ENCODE measurements at places on chromosomes 3 and 15. TPM values are rescaled to one million over a fixed set of nuclear protein-coding genes. Genes with fewer than 3 reads are reported as not detected.

Gene P2RY14
- 4.4 TPM for total RNA-seq

Gene SKOR1
- 0.07 TPM for total RNA-seq

Gene FURIN
- total RNA-seq = 49.9 TPM

Gene CDV3
- total RNA-seq = 159 TPM

Gene SLCO2A1
- 11.6 TPM for total RNA-seq

Gene CPEB1
- total RNA-seq = 0.72 TPM

Gene TJP1
- total RNA-seq = 123 TPM

Gene HRH1
- total RNA-seq = 1.4 TPM

Gene DZIP3
- total RNA-seq = 16.7 TPM

Gene NKTR
- total RNA-seq = 23.6 TPM

GRCh38 chr3:54746722-54747121 is 181.1 kb downstream of the LRTM1 start:
- no peak for DNase-seq

DNA sequence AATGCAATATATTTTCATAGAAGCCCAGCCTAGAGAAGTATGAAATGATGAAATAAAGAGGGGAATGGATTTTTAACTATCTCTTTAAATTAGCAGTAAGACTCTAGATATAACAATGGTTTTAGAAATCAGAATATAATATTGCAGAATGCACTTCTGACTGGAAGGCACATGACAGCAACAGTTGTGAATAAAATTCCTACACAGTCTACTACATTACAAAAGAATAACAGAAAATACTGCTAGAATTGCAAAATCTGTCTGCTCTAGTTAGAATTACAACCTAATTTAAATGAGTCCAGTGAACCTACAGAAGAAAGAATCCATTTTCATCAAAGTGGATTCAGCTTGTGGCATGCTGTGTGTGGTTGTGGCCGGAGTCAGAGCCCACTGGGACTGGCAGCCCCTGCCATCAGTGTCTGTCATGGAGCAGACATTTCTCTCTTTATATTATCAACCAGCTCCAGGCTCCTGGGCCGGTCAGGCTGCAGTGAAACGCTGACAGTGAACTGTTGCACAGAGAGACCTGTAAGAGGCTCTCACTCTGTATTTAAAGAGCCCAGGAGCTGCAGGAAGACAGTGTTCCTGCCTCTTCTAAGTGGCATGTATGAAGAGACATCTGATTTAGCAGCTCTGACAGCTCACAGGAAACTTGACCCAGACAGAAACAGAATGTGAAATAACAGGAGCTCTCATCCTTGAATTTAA is 1523.8 kb upstream of the CADM2 start:
- DNase-seq = no peak

DNA sequence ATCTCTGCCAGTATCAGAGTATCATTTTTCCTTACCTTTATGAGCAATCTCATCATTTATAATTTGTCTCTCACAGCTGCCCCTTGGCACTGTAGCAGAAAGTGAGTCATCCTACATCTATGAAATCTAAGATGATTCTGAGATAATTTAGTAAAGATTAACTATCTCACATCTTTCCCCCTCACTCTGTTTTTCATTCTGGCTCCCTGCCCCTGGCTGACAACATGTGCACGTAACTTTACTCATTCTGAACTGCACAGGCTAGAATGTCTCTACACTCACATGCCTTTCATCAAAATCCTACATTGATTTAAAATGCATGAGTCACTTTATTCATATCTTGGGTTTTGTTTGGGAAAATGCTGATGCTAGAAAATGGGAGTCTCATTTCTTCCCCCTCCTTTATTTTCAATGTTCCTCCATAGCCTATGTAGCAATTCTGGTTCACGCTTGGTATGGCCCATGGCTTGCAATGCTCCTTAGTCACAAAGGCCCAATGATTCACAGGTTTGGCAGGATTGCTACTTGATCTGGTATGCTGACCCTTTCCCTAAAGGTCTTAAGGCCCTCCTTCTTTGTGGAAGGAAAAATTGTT is 838.5 kb downstream of the TUSC7 start:
- DNase-seq = no peak

- peak; percentile 90 for DNase-seq
Observed at GRCh38 chr15:101121511-101122090, 130.2 kb downstream of the CHSY1 start.

DNA sequence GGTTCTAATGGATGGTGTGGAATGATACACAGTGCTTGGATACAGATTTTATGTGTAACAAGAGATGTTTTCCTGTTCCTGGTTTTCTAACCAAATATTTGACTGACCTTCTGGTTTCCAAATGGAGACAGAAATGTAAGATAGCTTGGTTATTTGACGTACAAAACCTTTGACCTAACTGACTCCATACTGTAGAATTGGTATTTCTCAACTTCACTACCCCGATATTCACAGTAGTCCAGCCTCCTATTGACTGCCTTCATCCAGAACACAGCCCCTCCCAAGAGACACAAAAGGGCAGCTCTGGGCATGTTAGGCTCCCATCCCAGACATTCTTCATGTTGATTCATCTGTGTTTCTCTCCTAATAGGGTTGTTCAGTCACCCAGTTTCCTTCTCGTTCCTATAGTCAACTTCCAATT is 33.4 kb downstream of the MYO1E start:
- no peak for DNase-seq

DNA sequence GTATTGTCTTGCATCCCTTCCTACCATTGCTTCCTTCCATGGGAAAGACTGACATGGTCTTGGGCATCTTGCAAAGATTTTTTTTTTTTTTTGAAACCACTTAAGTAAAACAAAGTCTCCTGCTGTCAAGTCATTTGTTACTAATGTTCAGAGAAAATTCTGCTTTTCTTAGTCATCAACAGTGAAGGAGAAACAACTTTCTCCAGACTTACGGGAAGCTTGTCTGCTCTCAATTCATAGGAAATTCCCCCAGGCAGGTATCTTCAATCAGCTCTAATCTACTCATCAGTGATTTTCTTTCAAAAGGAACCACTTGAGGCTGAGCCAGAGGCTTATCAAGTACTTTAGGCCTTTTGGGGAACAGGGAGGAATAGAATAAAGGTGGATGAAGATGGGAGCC is 15.9 kb upstream of the DRD3 start:
- no peak for DNase-seq

DNA sequence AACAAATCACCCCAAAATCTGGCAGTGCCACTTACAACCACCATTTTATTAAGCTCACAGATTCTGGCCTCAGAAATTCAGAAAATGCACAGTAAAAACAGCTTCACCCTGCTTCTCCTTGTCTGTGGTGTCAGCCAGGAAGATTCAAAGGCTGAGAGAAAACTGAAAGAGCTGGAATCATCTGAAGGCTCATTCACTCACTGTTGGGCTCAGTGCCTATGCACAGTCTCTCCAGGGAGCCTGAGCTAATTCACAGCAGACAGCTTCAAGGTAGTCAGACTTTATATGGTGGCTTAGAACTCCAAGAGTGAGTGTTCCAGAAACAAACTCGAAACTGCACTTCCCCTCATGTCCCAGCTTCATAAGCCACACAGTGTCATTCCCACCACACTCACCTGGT is 16.5 kb upstream of the PLOD2 start:
- DNase-seq = peak; percentile 70

GRCh38 chr3:53109891-53110771 is 20.1 kb downstream of the RFT1 start:
- peak; percentile 50 for DNase-seq

GRCh38 chr3:14789640-14790285 is 29.0 kb upstream of the FGD5 start:
- no peak for DNase-seq

GRCh38 chr3:14834807-14835466 is 16.2 kb downstream of the FGD5 start:
- no peak for DNase-seq

DNA sequence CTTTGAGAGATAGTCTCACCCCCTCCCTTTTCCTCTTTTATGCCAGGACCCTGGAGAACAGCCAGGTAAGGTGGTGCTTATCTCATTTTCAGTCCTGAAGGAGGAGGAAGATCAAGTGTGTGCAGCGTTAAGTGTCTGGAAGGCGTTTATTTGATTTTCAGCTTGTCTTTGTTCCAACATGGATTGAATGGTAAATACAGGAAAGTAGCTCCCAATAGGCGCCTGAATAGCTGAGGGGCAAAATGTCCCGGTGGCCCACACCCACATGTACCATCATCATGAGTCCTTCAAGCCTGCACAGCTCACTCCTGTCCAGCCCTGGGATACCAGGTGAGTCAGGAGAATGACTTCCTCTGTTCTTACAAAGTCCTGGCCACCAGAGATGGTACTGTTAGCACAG is 73.5 kb downstream of the CEMIP start:
- no peak for DNase-seq

DNA sequence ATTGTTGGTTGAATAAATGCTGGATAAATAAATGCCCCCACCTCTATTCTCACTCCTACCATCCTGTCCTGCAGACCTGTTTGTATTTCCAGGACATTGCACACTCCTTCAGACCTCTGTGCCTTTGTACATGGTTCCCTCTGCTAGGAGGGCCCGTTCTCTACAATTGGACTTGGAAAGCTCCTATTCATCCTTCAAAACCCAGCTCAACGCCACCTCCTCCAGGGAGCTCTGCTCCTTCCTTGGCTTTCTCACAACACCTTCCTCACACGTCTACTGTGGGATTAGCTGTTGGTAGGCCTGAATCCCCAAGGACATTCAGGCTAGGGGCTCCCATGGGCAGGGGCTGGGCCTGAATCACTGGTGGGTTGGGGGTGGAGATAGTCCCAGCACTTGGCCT is 78.7 kb upstream of the SEC13 start:
- DNase-seq = no peak

DNA sequence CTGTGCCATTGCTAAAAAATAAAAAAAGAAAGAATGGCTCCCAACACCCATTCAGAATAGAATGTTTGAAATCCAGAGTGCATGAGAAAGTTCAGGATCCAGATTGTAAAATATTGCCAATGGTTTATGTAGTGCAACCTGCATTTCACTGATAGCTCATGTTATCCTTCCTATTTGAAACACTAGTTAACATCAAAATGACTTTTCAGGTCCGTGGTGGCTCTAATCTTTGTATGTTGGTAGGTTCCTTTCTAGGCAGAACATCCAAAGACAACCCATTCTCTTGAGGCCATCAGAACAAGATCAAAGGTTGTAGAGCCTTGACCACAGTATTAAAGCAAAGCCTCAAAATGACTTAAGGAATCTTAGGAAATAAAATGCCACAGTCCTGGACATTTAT is 51.0 kb downstream of the PLCL2 start:
- no peak for DNase-seq

DNA sequence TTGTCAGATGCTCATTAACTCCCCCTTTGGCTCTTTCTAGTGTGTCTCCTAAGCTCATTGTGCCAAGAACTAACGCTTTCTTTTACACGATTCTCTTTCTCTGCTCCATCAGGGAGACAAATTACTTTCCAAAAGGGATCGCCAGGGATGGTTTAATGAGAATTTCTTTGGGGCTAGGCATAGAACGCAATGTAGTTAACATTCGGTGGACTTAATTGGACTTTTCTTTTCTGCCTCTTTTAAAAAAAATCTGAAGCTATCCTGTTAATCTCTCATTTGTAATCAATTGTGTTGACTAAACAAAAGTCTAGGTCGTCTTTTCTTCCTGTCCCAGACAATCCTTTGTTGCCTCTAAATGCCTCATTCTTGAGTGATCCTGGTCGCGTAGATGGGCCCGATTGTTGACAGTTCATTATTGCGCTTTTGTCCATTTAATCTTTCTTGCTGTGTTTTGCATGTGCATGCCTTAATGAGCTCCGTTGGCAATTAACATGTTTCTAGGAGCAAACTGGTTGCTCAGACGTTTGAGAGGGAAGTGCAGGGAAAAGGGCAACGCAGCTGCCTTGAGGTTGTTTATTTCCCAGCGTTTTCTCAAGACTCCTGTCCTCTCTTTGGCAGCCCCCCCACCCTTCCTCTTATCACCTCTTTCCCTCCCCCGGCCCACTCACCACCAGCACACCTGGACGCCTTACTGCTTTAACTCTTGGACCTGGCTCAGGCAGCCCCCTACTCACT is 7.8 kb downstream of the FEZF2 start:
- DNase-seq = no peak

GRCh38 chr3:50890688-50891344 is 216.1 kb downstream of the DOCK3 start:
- DNase-seq = no peak

- DNase-seq = no peak
Observed at GRCh38 chr15:69897061-69897460, 200.7 kb downstream of the TLE3 start.

DNA sequence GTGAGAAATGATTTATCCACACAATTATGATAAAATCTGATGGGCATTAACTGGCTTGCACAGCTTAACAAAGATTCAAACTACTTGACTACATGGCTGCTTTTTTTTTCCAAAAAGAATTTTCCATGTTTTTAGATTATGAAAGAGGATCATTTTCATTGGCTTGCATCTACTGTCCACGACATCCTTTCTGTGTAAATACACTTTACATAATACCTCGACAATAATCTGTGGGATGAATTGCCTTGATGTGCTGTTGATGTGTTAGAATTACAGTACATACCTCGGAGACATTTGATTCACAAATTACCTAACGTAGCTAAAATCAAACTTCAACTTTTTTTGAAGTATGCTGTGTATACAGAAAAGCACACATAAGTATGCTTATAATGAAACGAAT is 104.4 kb downstream of the PPP2R3A start:
- no peak for DNase-seq

- no peak for DNase-seq
Observed at GRCh38 chr15:35680951-35681350, 135.0 kb upstream of the DPH6 start.

GRCh38 chr3:112116748-112117186 is 16.3 kb downstream of the GCSAM start:
- peak; percentile 30 for DNase-seq

DNA sequence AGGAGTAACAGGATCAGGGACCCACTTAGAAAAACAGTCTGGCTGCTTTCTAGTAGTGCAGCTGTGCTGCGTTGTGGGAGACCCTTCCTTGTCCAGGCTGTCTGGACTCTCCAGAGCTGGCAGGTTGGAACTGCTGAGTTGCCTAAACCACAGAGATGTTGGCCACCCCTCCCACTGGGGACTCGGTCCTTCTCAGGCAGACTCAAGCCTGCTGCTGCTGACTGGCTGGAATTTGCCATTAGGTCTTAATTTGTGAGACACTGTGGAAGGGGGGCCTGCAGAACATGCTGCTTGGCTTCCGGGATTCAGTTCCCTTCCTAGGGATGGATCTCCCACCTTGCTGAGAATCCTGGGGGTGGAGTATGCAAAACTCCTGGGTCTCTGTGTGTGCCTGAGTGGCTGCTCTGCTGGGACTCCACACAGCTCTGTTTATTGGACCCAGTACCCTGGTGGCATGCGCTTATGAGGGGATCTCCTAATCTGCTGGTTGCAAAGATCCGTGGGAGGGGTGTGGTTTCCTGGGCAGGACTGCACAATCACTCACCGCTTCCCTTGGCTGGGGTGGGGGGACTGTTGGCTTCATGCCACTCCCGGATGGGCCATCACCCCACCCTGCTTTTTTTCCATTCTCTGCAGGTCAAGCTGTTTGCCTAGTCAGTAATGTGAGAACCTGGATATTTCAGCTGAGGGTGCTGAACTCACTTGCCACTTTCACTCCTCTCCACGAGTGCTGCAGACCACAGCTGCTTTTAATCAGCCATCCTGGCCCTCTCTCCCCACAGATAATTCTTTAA is 150.5 kb downstream of the CFAP20DC start:
- DNase-seq = peak; percentile 44

Measured in left ventricle myocardium superior (tissue), 1 donor.